Hepatocyte (in vitro differentiated cells): ENCODE measurements at places on chromosomes 1 and 21. TPM values are rescaled to one million over a fixed set of nuclear protein-coding genes. Genes with fewer than 3 reads are reported as not detected.

DNA sequence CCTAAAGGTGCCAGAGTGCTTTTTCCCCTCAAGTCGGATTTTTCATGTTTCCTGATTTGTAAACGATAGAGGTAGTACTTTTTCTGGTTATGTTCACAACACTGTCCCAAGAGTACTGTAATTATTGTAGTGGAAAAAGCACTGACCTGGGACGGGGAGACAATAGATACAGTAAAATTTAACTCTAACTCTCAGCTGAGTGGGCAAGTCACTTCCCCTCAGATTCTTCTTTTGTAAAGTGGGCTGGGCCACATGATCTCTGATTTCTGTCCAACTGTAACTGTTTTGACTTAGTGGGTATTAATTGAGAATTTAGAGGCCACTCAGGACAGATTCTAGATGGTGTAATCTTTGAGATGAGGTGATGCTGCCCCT is 19.1 kb downstream of the MARCKSL1 start:
- no peak for DNase-seq

DNA sequence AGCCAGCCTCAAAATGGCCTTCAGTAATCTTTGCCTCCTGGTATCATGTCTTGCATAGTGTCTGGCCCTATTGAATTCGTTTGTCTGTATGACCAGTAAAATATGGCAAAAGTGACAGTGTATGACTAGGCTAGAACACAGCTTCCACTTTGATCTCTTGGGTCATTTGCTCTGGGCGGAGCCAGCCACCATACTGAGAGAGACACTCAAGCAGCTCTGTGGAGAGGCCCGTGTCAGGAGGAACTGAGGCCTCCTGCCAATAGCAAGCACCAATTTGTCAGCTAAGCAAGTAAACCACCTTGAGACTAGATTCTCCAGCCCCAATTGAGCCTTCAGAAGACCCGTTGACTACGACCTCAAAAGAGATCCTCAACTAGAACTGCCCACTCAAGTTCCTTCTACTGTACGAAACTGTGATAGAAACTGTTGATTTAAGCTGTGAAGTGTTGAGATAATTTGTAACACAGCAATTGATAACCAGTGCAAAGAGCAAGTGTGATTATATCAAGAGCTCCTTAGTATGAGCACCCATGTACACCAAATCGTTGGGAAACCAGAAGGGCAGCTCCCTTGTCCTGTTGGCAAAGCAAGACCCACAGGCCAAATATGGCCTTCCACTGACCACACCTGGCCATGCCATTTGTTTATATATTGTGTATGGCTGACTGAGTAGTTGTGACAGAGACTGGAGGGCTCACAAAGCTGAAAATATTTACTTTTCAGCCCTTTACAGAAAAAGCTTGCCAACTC is 52.7 kb upstream of the SERBP1 start:
- DNase-seq, result no peak

- DNase-seq, result no peak
These were observed 146.6 kb downstream of the KCNJ6 start for GRCh38 chr21:37769656-37770055.

GRCh38 chr1:175443332-175443731 is 250.8 kb upstream of the KIAA0040 start:
- DNase-seq, result no peak

- no peak for DNase-seq
These were observed 9.1 kb upstream of the GPR61 start for GRCh38 chr1:109530457-109531087.

Gene C1orf74
- 2.2 and 2.7 TPM in 2 replicates for polyA plus RNA-seq

DNA sequence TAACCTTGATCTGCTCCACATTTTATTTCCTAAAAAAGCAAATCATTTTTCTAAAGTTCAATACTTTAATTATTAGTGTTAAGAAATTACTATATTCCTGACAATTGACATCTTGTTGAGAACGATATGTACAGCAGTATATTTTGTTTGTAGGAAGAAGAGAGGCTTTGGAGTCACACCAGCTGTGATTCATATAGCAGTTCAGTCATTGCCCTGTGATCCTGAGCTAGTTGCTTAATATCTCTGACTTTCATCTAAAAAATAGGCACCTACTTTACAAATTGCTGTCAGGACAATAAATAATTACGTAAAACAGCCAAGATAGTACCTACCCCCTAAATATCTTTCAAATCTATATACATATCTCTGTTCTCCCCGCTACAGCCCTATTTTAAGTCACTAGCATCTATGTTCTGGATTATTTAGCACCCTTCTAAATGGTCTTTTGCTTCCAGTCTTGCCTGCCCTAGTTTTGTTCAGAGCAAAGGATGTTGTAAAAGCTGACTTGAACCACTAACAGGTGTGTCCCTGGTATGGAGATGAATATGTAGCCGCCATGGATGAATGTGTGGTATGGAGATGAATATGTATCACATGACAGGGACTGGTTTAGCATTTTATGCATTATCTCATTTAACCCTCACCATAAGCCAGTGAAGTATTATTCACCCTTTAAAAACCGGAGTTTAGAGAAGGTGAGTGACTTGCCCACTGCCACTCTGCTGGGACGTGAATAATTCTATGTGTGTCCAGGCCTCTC is 42.2 kb downstream of the RNF220 start:
- DNase-seq, result no peak

Gene PTGFR
- 1.1 and 1.9 TPM in 2 replicates for polyA plus RNA-seq

DNA sequence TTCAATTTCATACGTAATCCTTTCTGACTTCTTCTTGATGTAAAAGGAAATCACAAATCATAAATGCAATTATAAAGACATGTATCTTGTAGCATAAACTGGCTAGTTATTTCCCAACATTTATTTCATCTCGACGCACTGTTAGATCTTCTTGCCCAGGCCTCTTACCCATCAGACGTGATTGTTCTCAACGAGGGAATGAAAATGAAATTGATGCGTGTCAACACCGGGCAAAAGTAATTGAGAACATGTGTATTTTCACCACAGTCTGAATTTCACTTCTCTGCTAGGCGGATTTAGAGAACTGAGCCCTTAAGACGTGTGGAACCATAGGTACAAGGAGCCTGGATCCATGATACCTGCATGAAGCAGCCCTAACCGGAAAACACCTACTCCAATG is 519.7 kb downstream of the KCNT2 start:
- no peak for DNase-seq

- peak; percentile 42 for DNase-seq
These were observed 66.7 kb downstream of the BARHL2 start for GRCh38 chr1:90650401-90650800.

- peak; percentile 70 for DNase-seq
These were observed 128.6 kb downstream of the PRDM2 start for GRCh38 chr1:13828454-13829151.

Gene SLC16A1
- 35.0 and 43.7 TPM in 2 replicates for polyA plus RNA-seq

Gene GPR153
- 7.1 and 13.5 TPM in 2 replicates for polyA plus RNA-seq

- peak; percentile 78 for DNase-seq
These were observed 356.4 kb upstream of the PKN2 start for GRCh38 chr1:88327391-88328267.

DNA sequence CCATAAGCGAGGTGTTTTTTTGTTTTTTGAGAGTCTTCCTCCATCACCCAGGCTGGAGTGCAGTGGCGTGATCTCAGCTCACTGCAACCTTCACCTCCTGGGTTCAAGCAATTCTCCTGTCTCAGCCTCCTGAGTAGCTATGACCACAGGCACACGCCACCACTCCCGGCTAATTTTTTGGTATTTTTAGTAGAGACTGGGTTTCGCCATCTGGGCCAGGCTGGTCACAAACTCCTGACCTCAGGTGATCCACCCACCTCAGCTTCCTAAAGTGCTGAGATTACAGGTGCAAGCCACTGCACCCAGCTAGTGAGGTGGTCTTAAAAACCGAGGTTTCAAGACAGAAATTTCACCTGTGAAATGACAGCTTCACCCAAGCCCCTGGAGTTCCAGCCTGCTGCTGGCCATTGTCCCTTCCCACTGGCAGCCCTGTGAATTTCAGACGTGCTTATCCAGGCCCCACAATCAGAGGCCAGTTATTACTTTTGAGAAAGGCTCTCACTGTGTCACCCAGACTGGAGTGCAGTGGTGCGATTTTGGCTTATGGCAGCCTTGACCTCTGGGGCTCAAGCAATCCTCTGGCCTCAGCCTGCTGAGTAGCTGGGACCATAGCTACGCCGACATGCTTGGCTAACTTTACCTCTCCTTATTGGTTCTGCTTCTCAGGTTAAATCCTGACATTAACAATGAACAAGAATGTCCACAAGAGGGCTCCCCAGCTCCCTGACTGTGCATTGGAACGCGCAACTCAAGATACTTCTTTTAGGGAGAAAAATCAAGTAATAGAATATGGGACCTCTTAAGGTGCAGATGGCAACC is 19.4 kb downstream of the ENO1 start:
- peak; percentile 78 for DNase-seq

Gene DYNLT5
- 0.13 TPM in 1 of 2 replicates, not detected in the other for polyA plus RNA-seq
